Right cardiac atrium (tissue), 5 donors: ENCODE measurements at places on chromosomes 7 and 10. TPM values are rescaled to one million over a fixed set of nuclear protein-coding genes. Genes with fewer than 3 reads are reported as not detected.
A peak's percentile ranks its signal among the peaks of the same experiment; 100 is the strongest.

- no peak for DNase-seq
These were observed 20.7 kb upstream of the PRF1 start for GRCh38 chr10:70622981-70623844.

DNA sequence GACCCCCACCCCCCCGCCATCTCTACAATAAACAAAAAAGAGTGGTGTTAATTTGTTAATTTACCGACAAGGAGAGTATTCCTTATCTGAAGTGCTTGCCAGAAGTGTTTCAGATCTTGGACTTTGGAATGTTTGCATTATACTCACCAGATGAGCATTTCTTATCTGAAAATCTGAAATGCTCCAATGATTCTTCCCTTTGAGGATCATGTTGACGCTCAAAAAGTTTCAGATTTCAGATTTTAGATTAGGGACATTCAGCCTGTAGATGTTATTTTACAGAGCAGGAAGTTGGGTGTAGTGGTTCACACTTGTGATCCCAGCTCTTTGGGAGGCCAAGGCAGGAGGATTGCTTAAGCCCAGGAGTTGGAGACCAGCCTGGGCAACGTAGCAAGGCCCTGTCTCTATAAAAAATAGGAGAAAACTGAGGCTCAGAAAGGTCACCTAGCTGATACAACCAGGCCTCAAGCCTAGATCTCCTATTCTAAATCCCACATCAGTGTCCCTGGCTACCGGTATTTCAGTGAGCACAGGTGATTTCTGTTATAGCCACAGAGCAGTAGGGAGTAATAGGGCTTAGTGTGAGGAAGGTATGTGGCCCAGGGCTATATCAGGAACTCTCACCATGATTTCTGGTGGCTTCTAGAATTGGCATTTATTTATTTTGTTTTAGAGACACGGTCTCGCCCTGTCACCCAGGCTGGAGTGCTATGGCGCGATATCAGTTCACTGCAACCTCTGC is 35.4 kb downstream of the TMEM120A start:
- DNase-seq: peak; percentile 7

DNA sequence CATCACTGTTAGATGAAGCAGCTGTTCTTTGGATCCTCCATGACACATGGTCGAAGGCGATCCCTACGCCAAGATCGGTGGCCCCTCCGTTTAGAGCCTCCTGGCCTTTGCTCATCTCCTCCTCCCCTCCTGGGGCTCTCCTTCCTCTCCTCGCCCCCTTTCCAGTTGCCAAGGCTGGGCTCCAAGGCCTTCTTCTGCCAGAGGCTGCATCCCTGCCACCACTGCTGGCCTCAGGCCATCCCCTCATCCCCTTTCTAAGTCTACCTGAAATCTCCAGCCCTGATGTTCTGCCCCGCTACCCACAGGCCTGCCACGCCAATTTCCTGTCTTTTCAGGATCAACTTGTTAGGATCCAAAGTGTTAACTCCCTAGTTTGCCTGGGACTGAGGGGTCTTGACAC is 265.1 kb upstream of the ZMIZ1 start:
- DNase-seq: no peak

- DNase-seq: no peak
These were observed 90.1 kb downstream of the RTKN2 start for GRCh38 chr10:62178568-62178967.

DNA sequence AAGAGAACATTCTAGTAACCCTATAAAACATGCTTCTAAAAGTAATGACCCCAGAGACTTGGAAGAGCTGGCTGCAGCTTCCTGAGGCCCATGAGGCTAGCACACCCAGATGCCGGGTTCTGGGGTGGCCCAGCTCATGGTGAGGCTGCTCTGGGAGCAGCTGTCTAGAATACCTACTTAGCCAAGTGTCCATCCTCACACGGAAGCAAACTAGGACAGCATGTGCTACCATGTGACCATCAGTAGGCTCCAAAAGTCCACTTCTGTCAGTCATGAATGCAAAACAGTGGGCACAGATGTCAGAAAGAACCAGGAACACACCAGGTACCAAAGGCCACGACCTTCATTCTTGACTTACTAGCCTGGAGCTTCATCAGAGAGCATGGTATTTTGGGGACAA is 32.4 kb downstream of the CTBP2 start:
- no peak for DNase-seq

GRCh38 chr7:21544303-21544656 is 1.4 kb downstream of the DNAH11 start:
- no peak for DNase-seq

- DNase-seq: peak; percentile 64
These were observed 22.6 kb upstream of the TRIM8 start for GRCh38 chr10:102621443-102622325.

DNA sequence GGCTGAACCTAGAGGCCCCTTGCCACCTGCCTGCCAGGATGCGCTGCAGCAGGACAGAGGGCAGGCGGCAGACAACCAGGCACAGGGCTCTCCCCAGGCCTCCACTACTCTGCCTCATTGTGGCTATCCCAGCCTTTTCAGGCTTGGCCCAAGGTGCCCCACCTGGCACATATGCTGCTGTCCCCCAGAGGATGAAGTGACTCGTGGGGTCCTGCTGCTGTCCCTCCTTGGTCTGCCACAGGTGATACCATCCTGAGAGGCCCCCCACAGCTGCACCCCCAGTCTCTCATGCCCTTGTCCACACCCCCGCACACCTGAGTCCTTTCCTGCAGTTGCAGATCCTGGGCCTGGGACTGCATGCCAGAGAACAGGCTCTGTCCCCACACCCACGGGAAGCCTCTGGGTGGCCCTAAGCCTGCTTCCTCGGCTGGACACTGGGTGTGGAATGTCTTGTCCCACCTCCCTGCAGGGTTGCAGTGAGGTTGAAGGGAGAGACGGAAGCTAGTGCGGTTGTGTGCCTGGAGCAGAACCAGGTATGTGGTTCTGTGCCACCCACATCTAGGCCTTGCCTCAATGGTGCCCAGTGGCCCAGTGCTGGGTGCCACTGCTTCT is 55.3 kb downstream of the RASGEF1A start:
- peak; percentile 15 for DNase-seq

DNA sequence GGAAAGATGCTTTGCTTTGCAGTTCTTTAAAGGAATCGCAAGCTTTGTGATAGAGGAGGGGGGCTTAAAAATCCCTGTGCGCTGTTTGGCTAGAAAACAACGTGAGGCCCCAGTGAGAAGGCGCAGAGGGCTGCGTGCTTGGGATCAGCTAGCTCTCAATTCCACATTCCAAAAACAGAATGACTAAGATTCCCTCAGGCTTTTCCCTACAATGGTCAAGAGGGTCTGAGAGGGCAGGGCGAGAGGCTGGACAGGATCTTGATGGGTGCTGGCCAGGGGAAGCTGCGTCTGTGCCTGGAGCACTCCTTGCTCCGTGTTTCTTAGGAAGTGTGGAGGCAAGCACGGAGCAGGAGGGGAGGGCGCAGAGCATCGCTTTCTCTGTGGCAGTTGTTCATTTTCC is 72.1 kb upstream of the INHBA start:
- no peak for DNase-seq

GRCh38 chr7:111919631-111920179 is 286.5 kb downstream of the DOCK4 start:
- no peak for DNase-seq

DNA sequence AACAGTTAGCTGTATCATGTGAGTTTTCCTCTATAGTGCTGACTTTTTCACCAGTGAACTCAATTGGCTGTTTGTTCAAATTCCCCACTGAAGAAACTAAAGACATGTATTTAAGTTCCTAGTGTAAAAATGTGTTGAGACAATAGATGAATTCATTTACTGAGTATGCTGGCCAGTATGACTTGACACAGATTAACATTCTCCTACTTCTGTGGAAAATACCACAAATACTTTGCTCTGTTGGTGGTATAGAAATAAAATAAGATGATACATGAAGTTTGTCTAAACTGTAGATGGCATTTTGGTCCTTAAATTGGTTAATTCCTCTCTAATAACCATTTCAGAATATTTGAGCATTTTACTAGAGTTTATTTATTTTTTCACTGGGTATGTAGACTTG is 227.7 kb upstream of the TEX47 start:
- DNase-seq: no peak

DNA sequence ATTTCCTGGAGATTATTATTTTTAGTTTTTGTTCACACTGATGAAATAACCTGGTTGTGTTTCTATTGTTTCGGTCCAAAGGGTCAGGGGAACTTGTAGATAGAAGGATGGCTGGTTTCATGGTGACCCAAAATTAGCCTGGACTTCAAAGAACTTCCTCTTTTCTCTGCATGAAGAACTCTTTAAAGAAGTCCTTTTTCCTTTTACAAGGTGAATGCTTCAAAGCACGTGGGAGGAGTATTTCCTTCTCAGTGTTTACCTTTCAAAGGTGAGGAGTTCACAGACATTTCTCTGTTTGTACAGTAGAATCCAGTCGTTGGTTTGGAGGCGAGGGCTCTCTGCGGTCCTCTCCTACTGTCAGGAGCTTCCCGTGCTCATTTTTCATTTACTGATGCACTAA is 561.7 kb downstream of the GATA3 start:
- DNase-seq: no peak

- DNase-seq: no peak
These were observed 72.0 kb downstream of the KAT6B start for GRCh38 chr10:74898201-74898976.

GRCh38 chr10:69829775-69830174 is 28.1 kb downstream of the COL13A1 start:
- DNase-seq: no peak

- no peak for DNase-seq
These were observed 121.1 kb upstream of the RHOBTB1 start for GRCh38 chr10:61065051-61065450.

DNA sequence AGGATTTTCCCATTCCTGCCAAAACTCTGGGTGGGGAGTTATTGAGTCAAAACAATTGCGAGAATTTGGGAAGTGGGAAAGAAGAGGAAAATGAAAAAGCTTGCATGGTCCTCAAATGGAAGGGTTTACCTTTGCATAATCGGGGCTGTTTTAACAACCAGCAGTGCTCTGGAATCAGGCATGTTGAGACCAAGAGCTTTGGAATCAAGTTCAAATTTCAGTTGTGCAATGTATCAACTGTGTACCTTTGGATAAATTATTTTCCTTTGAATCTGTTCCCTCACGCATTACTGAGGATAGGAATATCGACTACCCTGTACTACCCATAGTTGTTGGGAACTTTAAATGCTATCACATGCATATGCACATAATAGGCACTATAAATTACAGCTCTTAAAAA is 205.5 kb downstream of the JCAD start:
- DNase-seq: no peak

GRCh38 chr7:26156451-26157420 is 4.7 kb downstream of the NFE2L3 start:
- DNase-seq: no peak

SLIT1 gene
- total RNA-seq: 0.17 TPM

CLDN3 gene
- total RNA-seq: not detected

CLCN1 gene
- not detected for total RNA-seq

MYOZ1 gene
- total RNA-seq: 19.5 TPM

RSU1 gene
- total RNA-seq: 50.8 TPM

RHOBTB1 gene
- total RNA-seq: 9.3 TPM

AKR1B15 gene
- total RNA-seq: not detected

VAX1 gene
- not detected for total RNA-seq
